ENCODE measurements at places on chromosomes 2 and 18.

GRCh38 chr2:222751238-222751637 is 79.8 kb downstream of the MOGAT1 start:
- DNase-seq: no peak

DNA sequence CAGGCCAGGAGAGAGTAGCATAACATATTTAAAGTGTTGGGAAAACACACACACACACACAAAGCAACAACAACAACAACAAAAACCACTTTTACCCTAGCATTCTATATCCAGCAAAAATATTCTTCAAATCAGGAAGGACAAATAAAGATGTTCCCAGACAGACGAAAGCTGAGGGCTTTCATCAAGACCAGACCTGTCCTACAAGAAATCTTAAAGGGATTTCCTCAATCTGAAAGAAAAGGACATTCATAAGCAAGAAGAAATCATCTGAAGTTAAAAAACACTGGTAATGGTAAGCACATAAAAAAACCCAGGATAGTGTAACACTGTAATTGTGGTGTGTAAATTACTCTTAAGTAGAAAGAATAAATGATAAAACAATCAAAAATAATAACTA is 22.7 kb upstream of the BAZ2B start:
- DNase-seq: no peak

DNA sequence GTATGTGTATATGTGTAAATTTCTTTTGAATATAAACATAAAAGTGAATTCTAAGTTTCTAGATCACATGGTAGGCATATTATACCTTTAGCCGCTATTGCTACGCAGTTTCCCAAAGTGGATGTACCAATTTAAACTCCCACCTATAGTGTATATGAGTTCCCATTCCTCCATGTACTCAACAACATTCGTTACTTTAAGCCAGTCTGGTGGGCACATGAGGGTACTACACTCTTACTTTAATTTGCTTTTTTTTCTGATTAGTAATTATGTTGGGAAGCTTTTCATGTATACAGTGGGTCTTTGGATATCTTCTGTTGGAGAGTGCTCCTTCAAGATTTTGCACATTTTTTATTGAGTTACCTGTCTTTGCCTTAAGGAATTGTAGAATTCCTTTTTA is 683.8 kb downstream of the ERBB4 start:
- DNase-seq: no peak

- DNase-seq: no peak
Measured at GRCh38 chr2:88180605-88181240, 10.6 kb downstream of the THNSL2 start.

Measured in NCI-H1048 (cell line).